ENCODE measurements at places on chromosomes 13 and 19.

- peak; percentile 66 for DNase-seq
Observed at GRCh38 chr19:35264268-35265125, 4.3 kb upstream of the USF2 start.

- no peak for DNase-seq
Observed at GRCh38 chr13:83634601-83635000, 247.7 kb downstream of the SLITRK1 start.

GRCh38 chr19:14474827-14475226 lies 327 bp downstream of the PTGER1 start:
- DNase-seq = no peak

GRCh38 chr13:22198641-22199217 lies 527.9 kb downstream of the FGF9 start:
- DNase-seq = no peak

GRCh38 chr19:14033946-14034345 lies 2.4 kb downstream of the IL27RA start:
- DNase-seq = no peak

DNA sequence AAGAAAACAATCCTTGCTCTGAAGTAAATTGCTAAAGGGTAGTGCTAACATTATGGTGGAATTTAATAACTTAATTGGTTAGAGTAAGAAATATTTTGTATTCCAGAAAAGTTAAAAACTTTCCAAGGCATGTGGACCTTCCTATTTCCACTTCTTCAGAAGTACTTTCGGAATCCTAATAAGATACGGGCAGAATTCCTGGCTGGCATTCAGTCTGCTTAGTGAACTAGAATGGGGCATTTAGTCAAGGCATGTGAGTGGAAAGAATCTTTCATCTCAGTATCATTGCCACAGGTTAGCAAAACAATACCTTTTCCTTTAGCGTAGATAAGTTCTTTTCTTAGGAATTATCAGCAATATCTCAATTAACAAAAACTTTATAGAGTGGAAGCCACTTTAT lies 85.1 kb downstream of the TNFRSF19 start:
- DNase-seq = no peak

- DNase-seq = peak; percentile 12
Observed at GRCh38 chr13:31074756-31075155, 86.9 kb downstream of the HSPH1 start.

DNA sequence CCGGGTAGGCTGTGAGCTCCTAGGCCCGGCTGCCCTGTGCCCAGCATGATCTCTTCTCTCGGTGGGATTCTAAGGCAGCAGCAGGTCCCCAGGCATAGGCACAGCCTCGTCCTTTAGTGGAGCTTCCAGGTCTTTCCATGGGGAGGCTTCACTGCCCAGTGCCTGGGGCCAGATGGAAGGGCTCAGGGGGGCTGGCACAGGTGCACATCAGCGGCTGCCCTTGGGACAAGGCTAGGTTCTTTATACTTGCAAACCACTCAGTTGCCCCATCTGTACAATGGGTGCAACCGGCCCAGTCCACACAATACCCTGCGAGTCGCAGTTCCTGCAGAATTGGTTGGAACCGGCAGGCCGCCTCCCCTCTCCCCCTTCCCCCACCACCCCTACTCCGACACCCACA lies 14.2 kb downstream of the KCTD15 start:
- DNase-seq = no peak

GRCh38 chr19:31448221-31448657 lies 99.0 kb upstream of the TSHZ3 start:
- DNase-seq = no peak

DNA sequence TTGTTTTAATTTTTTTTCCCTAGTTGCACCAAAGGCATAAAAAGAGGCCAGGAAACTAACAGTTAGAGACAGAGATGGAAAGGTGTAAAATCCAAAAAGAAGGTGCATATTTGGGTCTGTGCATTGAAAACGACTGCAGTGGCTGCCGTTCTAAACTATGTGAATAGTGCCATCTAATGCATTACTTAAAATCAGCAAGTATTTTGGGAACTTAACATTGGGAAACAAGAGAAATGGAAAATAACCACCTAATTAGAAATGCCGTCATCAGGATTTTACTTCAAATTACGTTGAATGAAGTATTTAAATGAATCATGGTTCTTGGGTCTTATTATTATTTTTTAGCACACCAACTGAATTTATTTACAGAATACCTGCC lies 189.5 kb upstream of the MIR17HG start:
- DNase-seq = peak; percentile 44

GRCh38 chr19:6779206-6779605 lies 6.7 kb downstream of the VAV1 start:
- no peak for DNase-seq

- DNase-seq = no peak
Observed at GRCh38 chr13:71374471-71375049, 492.4 kb downstream of the DACH1 start.

GRCh38 chr13:99093997-99094396 lies 106.7 kb upstream of the UBAC2 start:
- no peak for DNase-seq

DNA sequence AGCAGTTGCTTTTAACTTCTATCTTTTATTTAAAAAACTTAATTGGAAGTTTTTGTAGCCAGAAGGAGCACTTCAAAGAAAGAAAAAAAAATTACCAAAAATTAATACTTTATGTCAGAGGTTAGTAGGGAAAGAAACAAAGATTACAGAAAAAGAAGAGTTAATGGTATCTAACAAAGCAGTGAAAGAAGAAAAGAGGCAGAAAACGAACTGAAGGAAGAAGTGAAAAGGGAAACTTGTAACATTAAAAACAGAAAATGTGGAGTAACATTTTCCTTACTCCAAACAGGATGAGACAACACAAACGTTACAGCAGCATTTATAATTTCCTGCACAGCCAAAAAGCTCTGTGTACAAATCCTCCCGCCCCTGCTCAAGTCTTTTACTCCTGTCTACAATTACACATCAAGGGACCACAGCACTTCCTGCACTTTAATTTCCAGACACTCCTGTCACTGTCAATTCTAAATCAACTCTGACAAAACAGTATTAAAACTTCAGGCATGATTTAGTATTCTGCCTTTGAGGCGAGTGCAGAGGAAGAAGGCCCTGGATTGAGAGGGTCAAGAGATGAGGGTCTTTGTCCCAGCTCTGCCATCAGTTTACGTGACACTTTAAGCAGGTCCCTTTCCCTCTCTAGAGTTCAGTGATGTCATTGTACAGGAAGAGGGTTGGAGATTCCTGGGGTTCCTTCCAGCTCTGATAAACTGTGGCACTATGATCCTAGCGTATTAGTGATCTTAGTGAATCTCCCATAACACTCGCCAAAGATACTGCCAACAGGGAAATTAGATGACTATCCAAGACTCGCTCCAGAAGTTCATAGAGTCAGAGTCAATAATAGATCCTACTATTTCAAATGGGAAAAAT lies 53.2 kb upstream of the LSM14A start:
- DNase-seq = no peak

GRCh38 chr19:23789246-23789645 lies 30.6 kb upstream of the ZNF681 start:
- DNase-seq = no peak

DNA sequence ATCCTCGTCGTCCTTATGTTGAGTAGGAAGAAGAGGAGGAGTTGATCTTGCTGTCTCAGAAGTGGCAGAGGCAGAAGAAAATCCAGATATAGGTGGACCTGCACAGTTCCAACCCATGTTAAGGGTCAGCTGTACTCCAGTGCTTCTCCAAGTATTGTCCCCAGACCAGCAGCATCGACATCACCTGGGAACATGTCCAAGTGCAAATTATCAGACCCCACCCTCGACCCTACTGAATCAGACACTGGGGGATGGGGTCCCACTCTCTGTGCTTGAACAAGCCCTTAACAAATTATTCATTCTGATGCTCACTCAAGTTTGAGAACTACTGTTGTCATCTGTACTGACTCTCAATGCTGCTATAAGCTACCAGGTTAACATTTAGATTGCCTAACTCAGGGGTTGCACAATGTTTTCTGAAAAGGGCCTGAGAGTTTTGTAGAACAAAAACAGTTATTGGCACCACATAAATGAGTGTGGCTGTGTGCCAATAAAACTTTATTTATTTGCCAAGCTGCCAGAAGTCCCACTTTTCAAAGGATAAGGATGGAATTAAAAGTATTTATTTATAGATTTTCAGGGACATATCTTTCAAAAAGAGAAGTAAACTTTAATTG lies 226.7 kb upstream of the IPO5 start:
- DNase-seq = no peak

DNA sequence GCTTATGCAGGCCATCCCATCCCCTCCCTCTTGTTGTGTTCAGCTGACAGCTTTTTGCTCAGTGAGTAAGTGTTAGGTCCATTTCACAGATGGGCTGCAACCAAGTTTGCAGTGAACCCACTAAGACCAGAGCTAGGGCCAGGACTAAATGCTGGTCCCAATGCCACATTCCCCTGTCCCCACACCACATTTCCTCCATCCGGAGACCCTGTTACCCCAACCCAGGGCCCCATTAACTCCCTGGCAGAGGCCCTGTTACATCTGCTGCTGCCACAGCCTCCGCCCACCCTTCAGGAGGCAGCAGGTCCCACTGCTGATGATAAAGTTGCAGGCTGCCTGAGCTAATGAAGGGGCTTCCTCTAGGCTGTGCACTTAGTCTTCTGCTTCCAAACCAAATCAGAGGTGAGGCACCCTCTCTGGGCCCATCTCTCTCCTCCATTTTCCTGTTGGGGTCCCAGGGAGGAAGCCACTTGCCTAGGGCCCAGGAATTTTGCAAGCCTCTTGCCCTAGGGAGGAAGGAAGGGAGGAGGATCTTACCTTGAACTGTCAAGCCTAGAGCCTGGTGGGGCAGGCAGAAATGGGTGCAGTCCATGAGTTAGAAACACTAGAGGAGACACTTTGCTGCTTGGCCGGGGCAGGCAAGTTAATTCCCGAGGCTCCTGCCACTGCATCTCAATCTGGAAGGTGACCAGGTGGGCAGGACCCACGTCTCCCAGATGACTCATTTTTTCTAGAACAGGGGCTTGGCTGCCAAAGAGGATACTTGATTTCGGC lies 3.4 kb upstream of the USF2 start:
- DNase-seq = no peak

- DNase-seq = no peak
Observed at GRCh38 chr19:58385891-58386575, 1.0 kb upstream of the RPS5 start.

GRCh38 chr19:35793381-35794165 lies 18.2 kb downstream of the ARHGAP33 start:
- no peak for DNase-seq

GRCh38 chr13:88417801-88418200 lies 746.6 kb downstream of the SLITRK5 start:
- no peak for DNase-seq

GRCh38 chr19:48551437-48552302 lies at the start of gene SULT2B1:
SULT2B1 (plus strand) TSS chr19:48552172; CDS start chr19:48552253, 81 bp downstream.
- DNase-seq = no peak

- DNase-seq = no peak
Observed at GRCh38 chr19:56732976-56733375, 61.4 kb upstream of the ZNF835 start.

GRCh38 chr13:75705395-75705794 lies 69.3 kb downstream of the LMO7 start:
- no peak for DNase-seq

DNA sequence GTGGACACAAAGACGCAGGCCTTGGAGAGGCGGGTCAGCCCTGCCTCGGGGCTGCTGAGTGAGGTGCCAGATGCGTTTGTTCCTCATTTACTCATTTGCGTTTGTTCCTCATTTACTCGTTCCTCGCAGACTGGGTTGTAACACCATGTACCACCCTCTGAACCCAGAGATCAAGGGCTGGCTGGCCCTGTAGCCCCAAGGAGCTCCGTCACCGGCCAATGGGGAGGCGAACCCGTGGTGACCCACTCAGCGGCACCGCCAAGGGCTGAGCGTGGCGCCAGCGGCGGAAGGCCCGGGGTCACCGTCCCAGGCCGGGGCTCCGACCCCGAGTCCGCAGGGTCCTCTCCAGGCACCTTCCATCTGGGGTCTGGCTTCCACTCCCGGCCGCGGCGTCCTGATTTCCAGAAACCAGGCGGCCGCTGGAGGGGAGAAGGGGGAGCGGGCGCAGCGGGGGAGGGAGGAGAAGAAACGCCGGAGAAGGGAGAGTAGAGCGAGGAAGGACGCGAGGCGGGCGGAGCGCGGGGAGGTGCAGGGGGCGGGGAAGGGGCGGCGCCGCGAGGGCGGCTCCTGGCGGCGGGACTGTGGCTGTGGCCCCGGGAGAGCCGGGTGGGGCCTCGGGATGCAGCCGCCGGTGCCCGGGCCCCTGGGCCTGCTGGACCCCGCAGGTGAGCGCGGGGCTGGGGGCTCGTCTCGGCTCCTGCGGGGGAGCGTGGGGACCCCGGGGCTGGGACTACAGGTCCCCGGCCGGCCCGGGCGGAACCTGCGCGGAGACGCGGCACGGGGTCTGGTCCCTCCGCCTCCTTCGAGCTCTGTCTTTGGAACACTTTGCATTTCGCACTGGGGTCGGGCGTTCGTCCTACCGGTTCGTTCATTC lies at the start of gene TMEM255B:
TMEM255B (plus strand) TSS at position 576 of the 874 bp plus-strand sequence; CDS start at position 620, 44 bp downstream.
- DNase-seq = peak; percentile 87

DNA sequence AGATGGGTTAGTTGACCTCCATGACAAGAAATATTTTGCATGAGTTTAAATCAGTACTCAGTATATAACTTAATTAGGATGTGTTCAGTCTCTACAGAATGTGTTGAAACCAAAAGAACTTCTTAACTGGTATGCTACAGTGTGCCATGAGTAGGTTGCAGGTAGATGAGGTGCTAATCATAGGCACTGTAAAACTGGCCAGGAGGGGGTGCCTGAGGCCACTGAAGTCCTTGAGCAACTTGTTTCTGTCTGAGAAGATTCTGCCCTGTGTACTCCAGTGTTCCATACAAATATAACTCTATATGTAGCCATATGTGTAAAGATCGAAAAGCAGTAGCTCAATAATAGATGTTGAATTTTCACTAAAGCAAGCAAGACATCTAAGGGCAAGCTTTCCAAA lies 549.2 kb upstream of the KLF12 start:
- DNase-seq = no peak
